Gastrocnemius medialis (tissue), 4 donors: ENCODE measurements at places on chromosomes 4 and X. TPM values are rescaled to one million over a fixed set of nuclear protein-coding genes. Genes with fewer than 3 reads are reported as not detected.

DNA sequence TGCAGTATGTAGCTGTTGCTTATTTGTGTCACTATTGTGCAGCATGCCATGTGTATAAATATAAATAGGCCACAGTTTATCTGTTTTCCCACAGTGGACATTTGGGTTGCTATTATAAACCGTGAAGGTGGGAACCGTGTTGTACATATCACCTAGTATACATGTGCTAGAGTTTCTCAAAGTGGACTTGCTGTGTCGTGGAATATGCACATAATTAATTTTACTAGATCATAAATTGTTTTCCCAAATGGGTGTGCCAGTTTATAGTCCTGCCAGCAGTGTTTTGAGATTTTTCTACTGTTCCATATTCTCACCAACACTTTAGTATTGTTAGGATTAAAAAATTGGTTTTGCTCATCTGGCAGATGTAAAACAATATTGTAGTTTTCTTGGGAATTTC, 38.5 kb downstream of the PRIMPOL start:
- DNase-seq: no peak

DNA sequence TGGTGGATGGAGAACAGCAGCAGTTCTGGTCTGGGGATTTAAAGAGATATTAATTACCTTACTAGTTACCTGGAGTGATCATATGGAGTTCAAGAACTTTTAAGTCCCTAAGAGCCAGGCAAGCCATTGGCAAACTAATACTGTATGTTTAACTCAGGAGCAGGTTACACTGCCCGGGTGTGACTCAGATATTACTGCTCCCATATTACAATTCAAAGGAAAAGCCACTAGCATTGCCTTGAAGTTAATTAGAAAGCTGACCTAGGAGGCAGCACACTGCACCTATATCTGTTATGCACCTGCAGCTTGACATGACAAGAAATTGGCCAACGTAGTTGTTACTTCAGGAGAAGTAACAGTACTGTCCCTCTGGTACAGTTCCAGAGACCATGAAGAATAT, 47.2 kb downstream of the GRK4 start:
- no peak for DNase-seq

Gene TMEM31
- total RNA-seq: not detected

GRCh38 chr4:96295143-96295741, 455.3 kb downstream of the PDHA2 start:
- DNase-seq: no peak
